ENCODE measurements at places on chromosomes 2 and 18. TPM values are rescaled to one million over a fixed set of nuclear protein-coding genes. Genes with fewer than 3 reads are reported as not detected.

Gene SOWAHC
- 4.8 TPM for total RNA-seq

Gene PID1
- total RNA-seq, result 0.83 TPM

Gene PREB
- 36.1 TPM for total RNA-seq

GRCh38 chr2:27833931-27834330 is 56.3 kb downstream of the RBKS start:
- peak; percentile 37 for DNase-seq

- no peak for DNase-seq
Observed at GRCh38 chr2:47172156-47172921, 17.2 kb upstream of the STPG4 start.

Gene PDCD1
- total RNA-seq, result not detected

Gene TTN
- 0.18 TPM for total RNA-seq

DNA sequence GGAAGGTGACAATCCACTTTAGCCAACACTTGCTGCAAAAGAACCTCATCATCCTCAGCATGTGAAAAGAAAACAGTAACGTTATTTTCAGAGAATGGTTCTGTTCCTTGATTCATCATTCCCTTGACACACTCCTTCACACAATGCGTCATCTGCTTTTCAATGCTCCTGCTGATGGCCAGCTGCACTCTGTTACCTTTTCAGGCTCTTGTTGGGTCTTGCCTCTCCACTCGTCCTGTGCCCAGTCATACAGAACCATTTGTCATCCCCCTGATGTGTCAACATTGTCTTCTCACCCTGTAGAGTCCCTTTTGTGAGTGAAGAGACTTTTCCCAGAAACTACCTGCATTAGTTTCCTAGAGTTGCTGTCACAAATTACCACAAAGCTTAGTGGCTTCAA is 12.2 kb upstream of the DTNA start:
- DNase-seq, result no peak

DNA sequence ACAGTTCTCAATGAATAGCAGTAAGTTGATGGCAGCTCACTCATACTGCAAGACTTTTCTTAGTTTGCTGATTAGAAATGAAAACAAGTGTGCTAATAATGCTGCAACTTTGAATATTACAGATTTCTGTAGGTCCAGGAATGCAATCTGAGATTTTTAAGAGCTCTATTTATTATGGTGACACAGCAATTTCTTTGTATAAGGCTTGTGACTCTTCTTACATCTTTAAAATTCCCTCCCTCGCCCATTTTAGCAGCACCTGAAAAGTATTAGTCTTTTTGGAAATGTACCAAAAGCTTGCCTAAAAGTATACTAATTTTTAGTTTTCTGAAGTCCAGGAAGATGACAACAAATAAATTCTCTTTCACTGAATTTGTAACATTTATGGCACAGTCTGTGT is 4.4 kb upstream of the HTR2B start:
- no peak for DNase-seq

Gene CCDC148
- total RNA-seq, result 0.56 TPM

GRCh38 chr2:11738589-11739436 is 7.6 kb upstream of the LPIN1 start:
- DNase-seq, result peak; percentile 87

DNA sequence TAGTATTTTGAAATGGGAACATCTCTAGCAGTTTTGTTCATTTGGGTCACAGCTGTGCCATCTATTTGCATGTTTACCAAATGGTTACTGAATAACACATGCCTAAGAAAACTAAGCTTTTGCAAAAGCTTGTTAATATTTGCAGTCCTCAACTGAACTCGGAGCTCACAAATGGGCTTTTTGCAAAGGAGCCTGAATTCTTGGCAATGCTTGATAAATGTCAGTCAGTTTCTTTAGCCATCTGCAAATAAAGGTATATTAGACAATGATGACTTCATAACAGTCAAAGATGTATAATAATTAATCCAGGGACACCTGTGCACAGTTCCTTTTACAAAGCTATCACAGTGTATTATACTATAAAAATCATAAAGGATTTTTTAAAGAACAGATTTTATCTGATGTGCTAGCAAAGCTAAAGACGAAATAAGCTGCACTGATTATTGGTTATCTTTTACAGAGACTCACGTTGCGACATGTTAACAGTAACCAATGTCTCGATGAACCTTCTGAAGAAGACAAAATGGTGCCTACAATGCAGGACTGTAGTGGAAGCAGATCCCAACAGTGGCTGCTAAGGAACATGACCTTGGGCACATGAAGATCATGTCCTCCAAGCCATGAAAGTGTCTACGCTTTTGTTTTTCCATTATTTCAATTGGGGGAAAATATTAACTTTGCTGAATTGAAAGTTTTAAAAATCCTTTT is 248.4 kb upstream of the KCNJ3 start:
- DNase-seq, result no peak

GRCh38 chr2:46815121-46815802 is 100.3 kb downstream of the MCFD2 start:
- no peak for DNase-seq

Gene PTMA
- total RNA-seq, result 380 TPM

- no peak for DNase-seq
Observed at GRCh38 chr18:6580401-6580800, 149.1 kb upstream of the ARHGAP28 start.

Gene RPRM
- total RNA-seq, result not detected

Gene BMP10
- not detected for total RNA-seq

Gene PJVK
- total RNA-seq, result 0.72 TPM
